Activated naive CD8-positive, alpha-beta T cell treated with anti-CD3 and anti-CD28 coated beads, Interleukin-2, amount 10 ng/mL, durations not matched to agents 7 days and 5 days (primary cell): ENCODE measurements at places on chromosomes 4 and X. TPM values are rescaled to one million over a fixed set of nuclear protein-coding genes. Genes with fewer than 3 reads are reported as not detected.
A peak's percentile ranks its signal among the peaks of the same experiment; 100 is the strongest.

- DNase-seq = no peak
- no peaks in the 10 kb centered on the region for H3K36me3 ChIP-seq
- no peak overlapping the region for H3K27ac ChIP-seq
- no peaks in the 10 kb centered on the region for H3K27me3 ChIP-seq
- no peaks in the 10 kb centered on the region for H3K4me1 ChIP-seq
These were observed 91.5 kb downstream of the HTR2C start for GRCh38 chrX:114675365-114675764.

DNA sequence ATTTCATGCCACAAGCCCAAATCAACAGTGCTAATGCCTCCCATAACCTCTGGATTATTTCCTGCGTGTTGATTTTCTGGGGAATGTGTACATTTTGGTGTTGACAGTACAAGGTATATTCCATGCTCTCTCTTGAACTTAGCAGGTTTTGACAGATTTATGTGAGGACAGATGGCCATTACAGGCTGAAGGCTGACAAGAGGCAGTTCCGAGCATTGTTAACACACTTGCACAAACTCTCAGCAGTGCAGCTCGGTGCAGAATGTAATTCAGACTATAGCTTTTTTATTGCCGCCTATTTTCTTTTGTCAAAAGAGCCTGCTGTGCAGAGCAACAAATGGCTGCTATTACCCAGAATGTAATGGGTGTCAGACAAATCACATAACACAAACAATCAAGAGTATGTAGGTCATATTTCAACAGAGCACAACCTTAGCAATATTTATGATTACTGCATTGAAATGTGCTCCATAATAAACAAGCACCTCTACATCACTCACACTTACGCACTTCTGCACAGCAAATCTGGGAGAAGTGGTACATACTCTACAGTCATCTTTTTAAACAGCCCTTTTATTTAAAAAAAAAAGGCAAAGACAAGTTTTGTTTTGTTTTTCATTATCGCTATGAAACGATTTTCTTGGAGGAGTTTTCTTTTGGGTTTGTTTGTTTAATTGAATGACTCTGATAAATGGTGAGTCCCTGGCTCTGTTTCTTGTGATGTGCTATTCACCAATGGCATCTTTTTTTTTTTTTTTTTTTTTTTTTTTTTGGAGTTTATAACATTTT is 71.6 kb downstream of the PPARGC1A start:
- no peaks in the 10 kb centered on the region for H3K4me1 ChIP-seq
- H3K27ac ChIP-seq = no peak overlapping the region
- no peak for DNase-seq
- no peaks in the 10 kb centered on the region for H3K36me3 ChIP-seq

DNA sequence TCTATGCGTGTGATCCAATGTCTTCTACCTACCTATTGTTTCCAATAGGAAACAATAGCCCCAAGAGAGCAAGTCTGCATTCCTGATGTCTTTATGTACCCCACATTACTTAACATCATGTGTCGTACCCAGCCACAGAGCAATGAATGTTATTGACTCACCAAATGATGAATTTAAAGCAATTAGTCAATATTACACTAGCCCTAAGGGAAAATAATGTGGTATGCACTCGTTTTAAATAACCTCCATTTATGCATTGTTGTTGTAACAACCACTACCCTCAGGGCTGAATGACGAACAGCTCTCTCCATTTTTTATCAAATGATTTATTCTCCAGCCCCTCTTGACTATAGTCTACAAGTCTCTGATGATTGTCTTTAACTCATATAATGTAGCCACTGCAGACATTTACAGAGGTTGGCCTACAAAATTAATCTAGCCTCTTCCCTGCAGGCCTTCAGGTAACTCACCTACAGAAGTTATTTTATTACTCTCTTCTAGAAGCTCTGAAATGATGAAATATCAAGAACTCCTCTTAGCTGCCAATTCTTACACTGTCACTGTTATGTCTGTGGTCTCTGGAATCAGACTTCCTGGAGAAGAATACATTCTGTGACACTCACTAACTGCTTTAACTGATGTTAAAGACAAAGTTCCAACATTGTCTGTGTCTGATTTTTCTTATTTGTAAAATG is 601.7 kb upstream of the GRIA3 start:
- no peaks in the 10 kb centered on the region for H3K36me3 ChIP-seq
- no peak overlapping the region for H3K4me3 ChIP-seq
- no peak for DNase-seq
- H3K4me1 ChIP-seq = no peaks in the 10 kb centered on the region

DNA sequence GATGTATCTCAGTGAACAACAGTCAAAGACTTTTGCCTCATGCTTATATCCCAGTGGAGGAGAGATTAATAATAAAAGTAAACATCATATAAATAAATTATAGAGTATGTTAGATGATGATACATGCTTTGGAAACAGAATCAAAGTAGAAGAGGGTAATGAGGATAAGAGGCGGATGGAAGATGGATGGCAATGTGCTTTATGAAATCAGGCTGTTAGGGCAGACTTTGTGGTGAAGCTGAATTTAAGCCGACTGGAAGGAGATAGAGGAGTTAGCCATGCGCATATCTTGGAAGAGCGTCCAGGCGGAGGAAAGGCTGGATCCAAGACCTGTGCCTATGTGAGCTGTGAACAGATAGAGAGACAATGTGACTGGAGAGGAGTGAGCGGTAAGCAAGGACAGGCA is 74.9 kb upstream of the GUCY1A1 start:
- no peak overlapping the region for H3K4me3 ChIP-seq
- DNase-seq = no peak
- H3K36me3 ChIP-seq = no peaks in the 10 kb centered on the region
- H3K27ac ChIP-seq = no peak overlapping the region
- H3K4me1 ChIP-seq = no peaks in the 10 kb centered on the region

GRCh38 chr4:173243917-173244658 is 75.5 kb downstream of the GALNT7 start:
- no peak overlapping the region for H3K27ac ChIP-seq
- peaks cover 10% of the 10 kb centered on the region for H3K36me3 ChIP-seq
- no peak for DNase-seq
- no peaks in the 10 kb centered on the region for H3K27me3 ChIP-seq
- no peak overlapping the region for H3K4me3 ChIP-seq

GRCh38 chr4:66585767-66586166 is 915.5 kb upstream of the EPHA5 start:
- DNase-seq = no peak
- H3K27ac ChIP-seq = no peak overlapping the region
- H3K4me3 ChIP-seq = no peak overlapping the region
- H3K36me3 ChIP-seq = no peaks in the 10 kb centered on the region
- H3K4me1 ChIP-seq = no peaks in the 10 kb centered on the region

DNA sequence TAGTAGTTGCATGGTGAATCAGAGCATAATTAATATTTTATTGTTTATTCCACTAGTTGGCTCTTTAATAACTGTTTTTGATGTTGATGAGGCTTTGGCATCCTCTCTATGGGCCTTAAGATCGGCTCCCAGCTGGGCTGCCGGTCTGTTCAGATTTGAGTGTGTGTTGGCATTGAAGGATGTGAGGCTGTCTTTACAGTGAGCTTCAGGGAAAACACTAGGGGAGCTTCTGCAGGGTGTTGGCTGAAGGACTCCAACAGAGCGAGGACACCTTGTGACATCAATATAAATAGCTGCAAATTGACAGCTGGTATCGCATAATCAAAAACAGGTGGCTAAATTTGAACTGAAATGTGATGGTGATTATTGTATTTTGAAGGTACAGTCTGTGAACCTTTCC is 322.0 kb downstream of the FSTL5 start:
- DNase-seq = no peak
- H3K4me1 ChIP-seq = no peaks in the 10 kb centered on the region
- H3K36me3 ChIP-seq = no peaks in the 10 kb centered on the region
- no peak overlapping the region for H3K27ac ChIP-seq

DNA sequence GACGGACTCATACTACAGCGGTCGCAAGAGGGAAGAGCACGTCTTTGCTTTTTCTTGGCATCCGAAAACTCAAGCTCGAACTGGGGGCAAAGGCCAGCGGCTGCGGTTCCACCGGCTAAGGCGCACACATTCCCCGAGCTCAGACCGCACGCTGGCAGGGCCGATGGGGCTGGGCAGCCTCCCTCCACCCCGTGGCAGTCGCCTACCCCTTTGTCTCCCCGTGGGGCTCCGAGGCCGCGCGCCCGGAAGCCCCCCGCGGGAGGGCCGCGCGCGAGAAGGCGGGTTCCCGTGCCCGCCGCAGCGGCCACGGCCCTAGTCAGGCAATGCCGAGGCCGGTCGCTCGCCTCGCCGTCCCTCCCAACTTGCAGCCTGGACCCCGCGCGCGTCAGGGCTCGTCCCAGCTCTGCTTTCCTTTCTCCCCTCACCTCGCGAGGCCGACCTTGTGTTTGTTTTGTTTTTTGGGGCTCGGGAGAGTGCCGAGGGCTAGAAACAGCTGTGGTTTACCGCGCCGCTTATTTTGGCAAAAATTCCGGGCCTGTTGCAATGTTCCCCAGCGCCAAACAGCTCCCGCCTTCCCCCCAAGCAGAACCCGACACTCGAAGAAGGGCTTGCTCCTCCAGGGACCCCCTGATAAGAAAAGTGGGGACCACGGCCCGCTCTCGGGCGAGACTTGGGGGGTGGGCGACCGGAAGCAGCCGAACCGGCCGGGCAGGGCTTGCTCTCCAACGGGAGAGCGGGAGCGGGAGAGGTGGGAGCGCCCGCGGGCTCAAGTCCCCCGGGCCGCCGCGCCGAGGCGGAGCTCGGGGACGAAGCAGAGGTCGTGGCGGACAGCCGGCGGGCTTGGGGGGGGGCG is 561 bp upstream of the N4BP2 start:
- peak overlapping the region; percentile 96 for H3K27ac ChIP-seq
- peak overlapping the region; percentile 86 for H3K4me3 ChIP-seq
- DNase-seq = peak; percentile 81

- peaks cover 4% of the 10 kb centered on the region for H3K36me3 ChIP-seq
- no peaks in the 10 kb centered on the region for H3K27me3 ChIP-seq
These were observed 16.1 kb downstream of the MSMO1 start for GRCh38 chr4:165343353-165344191.

- DNase-seq = no peak
- H3K27me3 ChIP-seq = peaks cover 13% of the 10 kb centered on the region
- no peak overlapping the region for H3K27ac ChIP-seq
These were observed 5.6 kb downstream of the TIGD4 start for GRCh38 chr4:152773953-152774352.

- DNase-seq = no peak
- no peak overlapping the region for H3K27ac ChIP-seq
- no peaks in the 10 kb centered on the region for H3K4me1 ChIP-seq
- no peak overlapping the region for H3K4me3 ChIP-seq
- no peaks in the 10 kb centered on the region for H3K27me3 ChIP-seq
These were observed 445.5 kb upstream of the NDST3 start for GRCh38 chr4:117588771-117589170.

DNA sequence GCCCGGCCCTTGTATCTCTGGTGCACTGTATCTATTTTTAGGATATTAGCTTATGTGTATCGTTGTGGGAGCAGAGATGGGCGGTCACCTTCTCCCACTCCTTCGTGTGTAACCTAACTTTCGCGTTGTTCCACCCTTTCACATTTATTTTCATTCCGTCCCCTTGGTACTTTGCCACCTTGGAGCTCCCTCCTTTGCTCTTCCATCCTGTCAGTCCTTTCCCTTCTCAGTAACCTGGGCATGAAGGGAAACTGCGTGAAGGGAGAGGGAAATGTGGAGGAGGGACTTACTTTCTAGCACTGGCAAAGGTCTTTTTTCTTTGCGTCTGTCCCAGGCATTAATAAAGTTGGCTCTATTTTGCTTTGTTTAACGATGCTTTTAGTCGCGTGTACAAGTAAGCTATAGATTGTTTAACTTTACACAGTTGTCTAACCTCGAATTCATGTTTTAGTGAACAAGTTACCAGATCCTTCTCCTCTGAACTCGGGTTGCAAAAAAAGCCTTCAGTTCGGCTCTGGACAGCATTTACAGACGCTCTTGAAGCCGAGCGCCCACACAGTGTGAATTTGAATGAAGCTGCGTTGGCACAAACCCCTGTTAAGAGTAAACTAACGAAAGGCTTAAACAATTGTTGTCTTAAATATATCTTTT is 3.9 kb downstream of the PCDH10 start:
- no peak for DNase-seq
- peaks cover 4% of the 10 kb centered on the region for H3K36me3 ChIP-seq
- peaks cover 53% of the 10 kb centered on the region for H3K27me3 ChIP-seq
- peak overlapping the region; percentile 71 for H3K27ac ChIP-seq

- no peaks in the 10 kb centered on the region for H3K4me1 ChIP-seq
- no peaks in the 10 kb centered on the region for H3K36me3 ChIP-seq
- DNase-seq = no peak
- H3K27ac ChIP-seq = no peak overlapping the region
These were observed 47.8 kb downstream of the HTT-AS start for GRCh38 chr4:3026540-3026939.

- no peak within 1 kb of the TSS for H3K27ac ChIP-seq
- DNase-seq = no peak
- H3K27me3 ChIP-seq = peaks cover 42% of the 10 kb centered on the region
- H3K4me3 ChIP-seq = peak within 1 kb of the TSS; percentile 30
These were observed at the start of gene DGKK for GRCh38 chrX:50470103-50471031. Gene DGKK (minus strand): TSS chrX:50470825. CDS start chrX:50470678, 147 bp downstream.

DNA sequence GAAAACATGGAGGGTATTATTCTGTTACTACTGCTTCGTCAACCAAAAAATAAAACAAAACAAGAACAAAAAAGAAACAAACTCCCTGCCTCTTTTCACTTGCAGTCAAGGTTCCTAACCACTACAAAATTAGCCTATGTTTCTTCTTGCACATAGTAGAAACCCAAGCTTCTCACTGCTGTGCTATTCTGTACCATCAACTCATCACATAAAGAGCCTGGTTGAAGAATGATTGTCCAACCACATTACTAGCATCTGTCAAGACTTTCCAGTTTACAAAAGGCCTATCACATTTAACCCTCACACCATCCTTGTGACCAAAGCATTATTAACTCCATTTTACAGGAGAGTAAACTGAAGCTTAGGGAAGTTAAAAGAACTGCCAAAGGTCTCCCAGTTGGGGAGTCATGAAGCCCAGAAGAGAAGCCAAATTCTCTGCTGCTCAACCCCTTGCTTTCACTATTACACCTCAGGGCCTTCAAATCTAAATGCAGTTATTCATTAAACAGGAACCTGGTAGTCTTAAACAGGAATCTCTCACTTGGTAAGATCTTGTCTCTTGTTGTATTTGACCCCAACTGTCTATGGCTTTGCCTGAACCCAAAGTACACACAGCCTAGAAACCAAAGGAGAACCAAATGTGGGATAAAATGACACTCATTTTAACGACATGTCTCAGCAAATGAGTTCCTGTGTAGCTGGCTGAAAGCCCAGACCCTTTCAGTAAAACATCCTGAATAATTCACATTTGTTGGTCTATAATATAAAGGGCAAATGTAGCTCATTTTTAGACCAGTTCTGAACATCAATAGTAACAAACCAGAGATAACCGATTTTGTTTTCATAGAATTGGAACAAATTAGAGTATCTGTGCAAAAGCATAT is 8.6 kb downstream of the F9 start:
- no peak for DNase-seq
- H3K36me3 ChIP-seq = no peaks in the 10 kb centered on the region
- no peaks in the 10 kb centered on the region for H3K27me3 ChIP-seq
- H3K4me3 ChIP-seq = no peak overlapping the region
- no peak overlapping the region for H3K27ac ChIP-seq
- H3K4me1 ChIP-seq = no peaks in the 10 kb centered on the region

The GPRIN3 gene
- 23.9 TPM for total RNA-seq

The PPEF1 gene
- not detected for total RNA-seq

The GCNA gene
- 8.5 TPM for total RNA-seq
